ENCODE measurements at places on chromosomes 13 and 19. TPM values are rescaled to one million over a fixed set of nuclear protein-coding genes. Genes with fewer than 3 reads are reported as not detected.

The PTPRH gene
- 6.3 TPM for total RNA-seq

The SBK2 gene
- not detected for total RNA-seq

The PTH2 gene
- not detected for total RNA-seq

The LCP1 gene
- 20.7 TPM for total RNA-seq

The MIA gene
- 0.43 TPM for total RNA-seq

The CBARP gene
- 0.38 TPM for total RNA-seq

The LHB gene
- not detected for total RNA-seq
